ENCODE measurements at places on chromosomes 6 and 20. TPM values are rescaled to one million over a fixed set of nuclear protein-coding genes. Genes with fewer than 3 reads are reported as not detected.

The RAB44 gene
- total RNA-seq = not detected

The RHAG gene
- 3.2 TPM for total RNA-seq

DNA sequence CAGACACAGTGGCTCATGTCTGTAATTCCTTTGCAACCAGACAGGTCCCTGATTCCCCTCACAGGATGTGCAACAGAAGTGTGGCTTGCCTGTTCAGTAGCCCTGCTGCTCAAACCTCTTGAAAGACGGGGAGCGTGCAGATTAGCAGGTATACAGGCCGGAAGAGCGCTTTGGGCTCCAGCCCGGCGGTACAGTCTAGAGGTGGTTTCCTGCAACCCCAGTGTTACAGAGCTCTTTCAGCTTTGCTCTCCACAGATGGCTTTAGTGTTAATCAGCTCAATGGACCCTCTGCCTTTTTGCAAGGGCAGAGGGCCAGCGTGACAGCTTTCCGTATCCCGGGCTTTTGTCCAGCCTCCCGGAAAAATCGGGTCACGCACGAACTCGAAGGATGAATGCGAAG lies 67.2 kb upstream of the TNFRSF21 start:
- no peak overlapping the region for H3K4me3 ChIP-seq
- no peaks in the 10 kb centered on the region for H3K36me3 ChIP-seq
- no peak overlapping the region for H3K27ac ChIP-seq
- DNase-seq = no peak
- H3K4me1 ChIP-seq = no peaks in the 10 kb centered on the region
- H3K27me3 ChIP-seq = no peaks in the 10 kb centered on the region

- H3K4me1 ChIP-seq = no peaks in the 10 kb centered on the region
- H3K27me3 ChIP-seq = no peaks in the 10 kb centered on the region
- no peak overlapping the region for H3K4me3 ChIP-seq
- DNase-seq = no peak
- H3K27ac ChIP-seq = no peak overlapping the region
Measured at GRCh38 chr6:72930556-72931132, 294.7 kb downstream of the KHDC1L start.
